ENCODE measurements at places on chromosomes 1 and 21. TPM values are rescaled to one million over a fixed set of nuclear protein-coding genes. Genes with fewer than 3 reads are reported as not detected.

TOR3A gene
- total RNA-seq, result 35.3 TPM

DNA sequence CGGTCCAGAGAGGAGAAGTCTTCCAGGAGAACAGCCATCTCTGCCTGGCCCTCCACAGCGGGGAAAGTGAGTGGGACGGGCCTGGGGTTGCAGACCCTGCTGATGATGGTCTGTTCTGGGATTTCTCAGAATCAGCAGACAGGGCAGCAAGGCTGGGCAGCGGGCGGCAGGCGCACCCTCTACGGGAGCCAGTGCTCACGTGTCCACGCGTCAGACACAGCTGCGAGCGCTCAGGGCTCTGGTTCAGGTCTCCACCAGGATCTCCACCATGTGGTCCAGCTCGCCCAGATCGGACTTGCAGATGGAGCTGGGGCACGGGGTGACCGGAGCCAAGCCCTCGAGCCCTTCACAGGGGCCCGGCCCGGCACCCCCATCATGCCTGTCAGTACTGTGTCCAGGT lies 5.5 kb downstream of the CLCA4 start:
- peak; percentile 36 for ATAC-seq

DNA sequence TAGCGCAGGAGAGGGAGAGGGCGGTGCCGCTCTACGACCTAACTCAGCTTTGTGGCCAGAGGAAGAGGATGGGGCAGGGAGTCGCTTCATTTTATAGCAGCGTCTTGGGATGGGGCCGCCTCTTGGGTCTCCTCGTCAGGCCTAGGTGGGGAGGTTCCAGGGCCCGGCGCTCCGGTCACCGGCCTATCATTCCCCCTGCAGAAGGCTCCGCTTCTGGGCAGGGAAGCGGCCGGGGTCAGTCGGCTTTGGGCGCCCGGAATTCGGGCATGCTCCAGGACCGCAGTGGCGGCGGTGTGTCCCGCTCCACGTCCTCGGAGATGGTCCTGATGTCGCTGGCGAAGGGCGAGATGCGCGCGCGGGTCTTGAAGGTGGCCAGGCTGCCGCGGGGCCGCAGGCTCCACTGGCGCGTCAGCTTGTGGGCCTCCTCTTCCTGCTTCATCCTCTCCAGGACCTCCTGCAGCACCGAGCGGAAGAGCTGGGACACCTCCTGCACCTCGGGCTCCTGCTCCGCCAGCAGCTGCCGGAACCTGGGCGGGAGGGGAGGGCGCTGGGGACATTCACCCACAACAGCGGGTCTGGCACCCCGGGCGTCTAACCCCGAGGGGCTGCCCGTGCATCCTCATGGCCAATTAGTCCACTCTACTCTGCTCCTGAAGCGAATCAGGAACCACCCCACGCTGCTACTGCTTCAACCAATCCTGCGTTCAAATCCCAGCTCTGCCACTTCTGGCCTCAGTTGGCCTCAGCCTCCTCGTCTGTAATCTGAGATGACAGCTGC lies 13.0 kb downstream of the RD3 start:
- ATAC-seq, result no peak

DNA sequence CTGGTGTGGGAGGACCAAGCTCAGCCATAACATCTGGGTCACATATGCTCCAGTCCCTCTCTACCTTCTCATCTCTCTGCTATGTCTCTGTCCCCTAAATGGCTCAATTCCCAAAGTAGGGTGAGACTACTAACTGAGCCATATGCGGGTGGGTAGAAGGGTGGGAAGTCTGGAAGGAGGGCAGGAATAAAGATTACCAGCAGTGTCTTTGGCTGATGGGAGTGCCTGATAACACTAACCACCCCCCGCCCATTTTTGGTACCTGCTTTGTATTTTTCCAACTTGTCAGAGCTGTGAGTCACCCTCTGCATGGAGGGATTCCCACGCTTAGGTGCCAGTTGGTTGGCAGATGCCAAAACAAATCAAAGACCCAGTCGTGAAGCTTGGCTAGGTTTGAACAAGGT lies 14.9 kb upstream of the SSBP3 start:
- no peak for ATAC-seq

- ATAC-seq, result peak; percentile 72
These were observed 1.0 kb downstream of the PLEKHG5 start for GRCh38 chr1:6490181-6491080.

PTPRF gene
- total RNA-seq, result 58.1 TPM

GRCh38 chr1:46334030-46334384 lies 6.6 kb upstream of the NSUN4 start:
- ATAC-seq, result no peak

- ATAC-seq, result no peak
These were observed 11.1 kb downstream of the FAAH start for GRCh38 chr1:46405197-46405555.

DNA sequence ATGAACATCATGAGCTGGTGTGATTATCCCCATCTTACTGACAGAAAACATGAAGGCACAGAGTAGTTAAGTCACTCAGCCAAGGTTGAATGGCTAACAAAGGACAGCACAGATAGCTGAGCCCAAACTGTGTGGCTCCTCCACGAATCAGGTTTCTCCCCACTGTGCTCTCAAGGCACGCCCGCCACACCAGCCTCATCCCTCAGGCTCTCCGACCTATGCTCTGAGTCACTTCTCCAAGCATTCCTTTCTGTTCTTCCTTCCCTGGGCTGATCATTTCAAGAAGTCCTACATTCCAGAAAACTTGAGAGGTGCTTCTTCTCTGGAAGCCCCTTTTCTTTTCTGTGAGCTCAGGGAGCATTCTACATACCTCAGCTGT lies 25.3 kb upstream of the SDC3 start:
- ATAC-seq, result no peak

RXFP4 gene
- total RNA-seq, result 0.27 TPM

GRCh38 chr1:208950206-208950605 lies 633.3 kb upstream of the CAMK1G start:
- no peak for ATAC-seq

DNA sequence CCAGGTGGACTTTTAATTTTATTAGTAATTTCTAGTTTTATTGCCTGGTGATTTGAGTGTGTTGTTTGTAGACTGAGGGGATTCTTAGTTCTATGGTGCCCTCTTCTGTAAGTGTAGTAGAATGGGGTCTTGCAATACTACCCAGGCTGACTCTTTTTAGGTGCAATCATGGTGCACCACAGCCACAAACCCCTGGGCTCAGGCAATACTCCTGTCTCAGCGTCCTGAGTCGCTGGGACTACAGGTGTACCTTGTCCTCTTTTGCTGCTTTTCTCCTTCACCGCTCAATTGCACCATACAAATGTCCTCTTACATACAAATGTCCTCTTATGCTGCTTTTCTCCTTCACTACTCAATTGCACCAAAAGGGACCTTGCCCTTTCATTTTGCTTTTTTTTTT lies 43.1 kb downstream of the SCP2 start:
- no peak for ATAC-seq

DNA sequence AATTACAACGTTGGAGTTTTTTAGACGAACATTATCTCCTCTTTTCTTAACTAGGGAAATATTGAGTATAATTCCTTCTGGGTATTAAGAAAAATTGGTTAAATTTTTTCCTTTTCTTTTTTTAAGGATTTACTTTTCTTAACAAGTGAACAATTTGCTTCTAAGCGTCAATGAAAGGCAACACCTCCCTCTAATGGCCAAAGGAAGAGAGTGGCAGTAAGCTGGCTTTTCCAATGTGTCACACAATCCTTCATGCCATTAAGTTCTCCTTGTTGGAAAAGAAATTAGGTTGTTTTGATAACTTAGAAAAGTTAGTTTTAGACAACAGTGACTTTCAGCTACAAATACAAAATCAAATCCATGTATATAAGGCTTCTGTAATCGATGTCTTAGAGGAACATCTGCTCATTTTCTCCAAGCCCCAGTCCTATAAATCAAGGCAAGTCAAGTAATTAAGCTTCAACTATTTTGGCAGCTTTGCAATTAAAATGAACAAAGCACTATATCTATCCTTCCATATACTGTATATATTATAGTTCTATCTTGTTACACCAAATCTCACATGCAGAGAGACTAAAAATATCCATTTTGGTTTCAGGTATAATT lies 62.8 kb downstream of the EDEM3 start:
- no peak for ATAC-seq

GRCh38 chr1:194309697-194310096 lies 1123.3 kb upstream of the B3GALT2 start:
- no peak for ATAC-seq

ACBD6 gene
- total RNA-seq, result 41.3 TPM

GRCh38 chr1:169245706-169246105 lies 121.9 kb downstream of the NME7 start:
- ATAC-seq, result no peak

USH2A gene
- not detected for total RNA-seq

GRCh38 chr1:118988186-118989005 lies at the start of gene TBX15:
TBX15 (minus strand) TSS chr1:118988343; CDS start chr1:118987795, 548 bp downstream.
- no peak for ATAC-seq

DDAH1 gene
- total RNA-seq, result 72.8 TPM

PRKCZ gene
- total RNA-seq, result 2.4 TPM

- ATAC-seq, result no peak
These were observed 580 bp downstream of the TENT5B start for GRCh38 chr1:27011976-27012563.

RHBG gene
- total RNA-seq, result not detected

DNA sequence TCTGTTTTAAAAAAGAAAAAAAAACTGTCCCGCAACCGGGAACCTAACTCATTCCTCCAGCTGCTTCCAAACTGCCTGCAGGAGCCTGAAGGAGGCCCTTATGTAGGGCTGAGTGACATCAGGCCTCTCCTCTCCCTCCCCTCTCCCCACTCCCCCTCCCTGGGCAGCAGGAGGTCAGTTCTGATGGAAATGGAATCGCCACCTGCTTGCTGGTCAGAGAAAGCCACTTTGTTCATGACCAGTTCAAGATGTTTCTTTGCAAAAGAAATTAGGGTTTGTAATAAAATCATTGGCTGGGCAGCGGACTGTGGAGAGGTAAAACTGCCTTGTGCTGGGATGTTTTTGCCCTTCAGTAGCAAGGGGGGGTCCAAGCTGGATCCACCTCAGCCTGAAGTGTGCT lies at the start of gene MAP1LC3C:
Gene MAP1LC3C, minus strand, starts transcription at position 73 of the 400 bp plus-strand sequence. CDS start 90 bp downstream, outside the sequence.
- ATAC-seq, result no peak

- no peak for ATAC-seq
These were observed 204.8 kb downstream of the KCNK2 start for GRCh38 chr1:215287362-215287761.

- ATAC-seq, result no peak
These were observed 129.5 kb upstream of the DSCAM start for GRCh38 chr21:40976198-40977109.

BATF3 gene
- total RNA-seq, result 3.5 TPM

FMN2 gene
- total RNA-seq, result 0.27 TPM

- ATAC-seq, result no peak
These were observed 115.4 kb downstream of the TRABD2B start for GRCh38 chr1:47881505-47882442.

- no peak for ATAC-seq
These were observed 418.9 kb upstream of the PRMT6 start for GRCh38 chr1:106637566-106637965.

GRCh38 chr1:107153014-107153413 lies 12.2 kb downstream of the NTNG1 start:
- no peak for ATAC-seq

KPRP gene
- not detected for total RNA-seq
